Left kidney (tissue), 8 donors: ENCODE measurements at places on chromosomes 7 and 10. TPM values are rescaled to one million over a fixed set of nuclear protein-coding genes. Genes with fewer than 3 reads are reported as not detected.

DNA sequence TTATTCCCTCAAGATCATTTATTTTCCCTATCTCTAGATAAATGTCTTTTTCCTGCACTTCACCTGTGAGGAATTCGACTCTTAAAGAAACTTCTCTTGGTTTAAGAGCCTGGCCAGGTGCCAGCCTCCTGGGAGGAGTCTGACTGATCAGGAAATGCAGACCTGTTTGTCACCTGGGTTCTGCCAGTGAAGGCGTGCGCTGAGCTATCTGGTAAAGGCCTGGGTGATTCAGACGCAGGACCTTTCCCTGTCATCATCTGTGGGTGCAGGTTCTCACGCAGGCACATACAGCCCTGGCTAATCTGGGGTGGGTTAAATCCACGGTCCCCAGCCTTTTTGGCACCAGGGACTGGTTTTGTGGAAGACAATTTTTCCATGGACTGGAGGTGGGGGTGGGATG lies 65.3 kb upstream of the AQP1 start:
- no peak for DNase-seq

Gene ADRA2A
- polyA plus RNA-seq, result 2.9 TPM

DNA sequence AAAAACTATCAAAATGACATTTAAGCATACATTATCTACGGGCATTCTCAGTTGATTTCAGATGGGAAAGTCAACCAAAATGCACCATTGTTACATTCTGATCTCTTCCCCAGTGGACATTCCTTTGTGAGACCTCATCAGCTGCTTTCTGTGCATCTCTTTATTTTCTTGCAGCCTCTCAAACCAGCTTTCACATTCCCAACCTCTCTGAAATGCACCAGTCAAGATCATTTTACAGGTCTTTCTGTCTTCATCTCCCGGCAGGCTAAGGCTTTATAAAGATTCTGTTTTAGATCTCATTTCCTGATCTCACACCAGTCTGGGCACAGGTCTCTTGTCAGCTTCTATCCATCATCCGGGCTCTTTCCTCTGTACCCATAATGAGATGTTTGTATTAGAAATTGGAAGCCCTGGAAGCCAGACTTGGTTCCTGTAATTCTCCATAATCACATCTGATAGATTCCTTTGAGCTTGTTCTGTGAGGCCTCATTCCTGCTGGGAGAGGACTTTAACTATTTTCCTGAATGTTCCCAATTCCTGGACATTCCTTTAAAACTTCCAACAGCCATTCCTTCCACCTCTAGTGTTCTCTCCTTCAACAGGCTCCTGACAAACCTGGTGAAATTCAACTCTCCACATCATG lies 44.3 kb upstream of the ARL4A start:
- DNase-seq, result no peak

Gene MMD2
- polyA plus RNA-seq, result not detected

DNA sequence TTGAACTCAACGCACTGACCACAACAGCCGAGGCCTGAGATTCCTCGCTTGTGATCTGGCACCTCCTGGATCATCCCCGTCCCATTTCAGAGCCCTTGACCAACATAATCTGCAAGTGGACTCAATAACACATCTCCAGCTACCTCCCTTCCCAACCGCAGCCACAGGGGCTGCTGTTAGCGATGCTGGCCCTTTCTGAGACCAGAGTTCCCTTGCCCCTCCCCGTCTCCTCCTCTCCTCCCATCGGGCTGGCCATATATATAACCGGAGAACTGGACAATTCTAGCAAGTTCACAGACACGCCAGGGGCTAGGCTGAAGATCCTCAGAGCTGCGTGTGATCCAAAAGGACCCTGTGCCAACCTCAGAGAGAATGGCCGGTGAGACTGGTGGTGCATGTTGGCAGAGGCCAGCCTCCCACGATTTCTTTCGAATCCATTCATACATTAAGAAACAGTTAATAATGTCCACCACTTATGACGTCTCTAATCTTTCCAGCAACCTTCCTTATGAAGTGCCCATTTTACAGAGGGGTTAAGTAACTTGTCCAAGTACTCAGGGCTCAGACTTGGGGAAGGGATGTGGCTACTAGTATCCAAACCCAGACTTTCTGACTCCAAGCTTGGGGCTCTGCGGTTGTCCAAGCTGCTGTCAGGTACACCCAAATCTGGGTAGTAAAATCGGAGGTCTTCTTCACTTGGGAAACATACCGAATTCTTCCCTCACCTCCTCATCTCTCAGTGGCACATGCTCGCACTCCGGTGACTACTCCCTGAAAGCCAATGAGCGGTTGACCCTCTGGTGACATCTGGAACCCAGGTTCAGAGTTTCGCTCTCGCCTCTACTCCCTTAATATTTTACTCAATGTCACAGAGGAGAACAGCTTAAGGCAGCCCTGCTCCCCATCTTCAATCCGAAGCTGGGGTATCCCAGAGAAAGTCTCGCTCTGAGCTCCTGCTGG lies 11.2 kb upstream of the FEZF1 start:
- DNase-seq, result no peak

DNA sequence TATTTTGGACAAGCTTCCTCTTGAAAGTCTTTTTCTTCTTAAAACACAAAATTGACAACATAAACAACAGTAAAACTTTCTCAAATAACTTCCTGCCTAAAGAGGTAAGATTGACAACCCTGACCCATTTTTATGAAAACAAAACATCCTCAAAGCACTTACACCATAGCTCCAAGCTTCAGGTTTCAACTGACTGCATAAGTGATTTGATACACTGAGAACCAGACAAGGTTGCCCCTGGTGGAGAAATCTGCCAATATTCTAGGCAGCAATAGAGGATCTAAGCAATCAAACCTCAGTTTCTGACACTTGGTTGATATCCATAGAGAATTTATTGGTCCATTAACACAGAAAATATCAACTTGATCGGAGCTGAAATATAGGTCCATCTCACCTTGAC lies 147.8 kb downstream of the ELAPOR2 start:
- no peak for DNase-seq

Gene SAMD9L
- polyA plus RNA-seq, result 4.1 TPM
